Pulmonary artery endothelial cell (primary cell): ENCODE measurements at places on chromosomes 5 and 9.

DNA sequence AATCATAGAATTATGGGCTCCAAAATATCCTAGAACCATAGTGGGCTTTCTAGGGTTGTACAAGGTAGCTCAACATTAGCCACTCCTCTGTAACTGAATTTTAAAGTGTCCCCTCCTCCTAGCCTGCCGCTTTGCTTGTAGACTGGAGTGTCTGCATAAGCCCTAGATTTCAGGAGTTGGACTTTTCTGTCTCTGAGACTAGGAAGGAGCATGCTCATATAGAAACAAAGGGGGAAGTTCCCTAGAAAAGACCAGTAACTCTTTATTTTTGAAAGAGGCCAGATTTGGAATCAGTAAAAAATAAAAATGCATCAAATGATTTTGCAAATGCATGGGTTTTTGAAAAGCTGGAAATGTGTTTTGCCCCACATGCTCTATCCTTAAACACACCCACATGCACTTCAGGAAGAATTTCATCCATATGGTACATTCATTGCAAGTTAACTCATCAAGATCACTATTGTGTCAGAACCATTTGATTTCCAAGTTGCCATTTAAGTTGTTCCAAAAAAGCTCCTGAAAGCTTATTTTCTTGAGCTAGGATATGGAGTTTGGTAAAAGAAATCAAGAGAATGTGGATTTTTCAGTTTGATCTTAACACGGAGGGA lies 121.0 kb upstream of the NR3C1 start:
- no peak for DNase-seq

DNA sequence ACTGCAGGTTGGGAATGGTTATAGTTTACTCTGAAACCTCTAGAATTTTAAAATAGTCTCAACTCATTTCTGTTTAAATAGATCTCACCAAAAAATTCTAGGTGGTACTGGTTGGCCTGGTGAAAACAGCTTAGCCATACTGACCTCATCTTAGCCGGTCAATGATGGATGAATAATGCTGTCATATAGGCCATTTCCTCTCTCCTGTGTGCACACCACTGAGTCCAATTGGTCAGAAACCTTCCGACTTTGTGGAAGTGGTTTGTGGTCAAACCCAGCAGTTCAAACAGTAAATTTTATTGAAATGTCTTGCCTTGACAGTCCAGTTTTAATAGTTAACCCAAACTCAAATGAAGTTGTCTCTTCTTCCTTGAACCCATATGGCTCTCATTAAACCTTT lies 98.6 kb downstream of the GIN1 start:
- DNase-seq = no peak

DNA sequence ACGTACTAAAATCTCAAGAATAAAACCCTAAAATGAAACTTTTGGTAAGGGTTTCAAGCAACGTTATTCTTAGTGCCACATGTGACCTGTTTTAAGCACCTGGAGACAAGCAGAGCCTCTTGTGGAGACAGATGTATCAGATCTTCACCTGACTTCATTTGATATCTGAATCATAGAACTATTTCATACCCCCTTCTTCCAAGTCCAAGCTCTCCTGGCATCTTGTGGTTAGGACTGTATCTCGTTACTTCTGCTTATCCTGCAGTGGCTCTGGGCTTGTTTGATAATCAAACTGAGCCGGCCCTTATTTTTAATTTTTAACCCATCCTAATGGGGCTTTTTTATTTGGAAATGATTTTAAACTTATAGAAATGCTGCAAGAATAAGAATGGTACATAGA lies 11.1 kb upstream of the FSD1L start:
- no peak for DNase-seq

DNA sequence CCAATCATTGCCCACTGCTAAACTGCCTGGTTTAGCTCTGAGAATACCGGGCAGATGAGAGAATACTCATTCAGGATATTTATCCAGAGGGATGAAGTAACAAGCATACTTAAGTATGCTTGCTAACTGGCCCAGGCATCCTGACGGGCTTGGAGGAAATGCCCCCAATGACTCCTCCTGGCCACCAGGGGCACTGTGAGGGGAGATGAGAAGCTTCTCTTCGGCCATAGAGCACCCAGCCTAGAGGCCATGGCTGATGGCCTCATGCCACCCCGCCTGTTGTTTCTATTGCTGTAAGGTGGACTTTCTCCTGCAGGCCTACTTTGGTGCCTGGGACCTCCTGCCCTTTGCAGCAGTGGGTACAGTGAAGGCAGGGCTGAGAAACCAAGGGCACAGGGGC lies 134.5 kb upstream of the FSTL4 start:
- DNase-seq = no peak

DNA sequence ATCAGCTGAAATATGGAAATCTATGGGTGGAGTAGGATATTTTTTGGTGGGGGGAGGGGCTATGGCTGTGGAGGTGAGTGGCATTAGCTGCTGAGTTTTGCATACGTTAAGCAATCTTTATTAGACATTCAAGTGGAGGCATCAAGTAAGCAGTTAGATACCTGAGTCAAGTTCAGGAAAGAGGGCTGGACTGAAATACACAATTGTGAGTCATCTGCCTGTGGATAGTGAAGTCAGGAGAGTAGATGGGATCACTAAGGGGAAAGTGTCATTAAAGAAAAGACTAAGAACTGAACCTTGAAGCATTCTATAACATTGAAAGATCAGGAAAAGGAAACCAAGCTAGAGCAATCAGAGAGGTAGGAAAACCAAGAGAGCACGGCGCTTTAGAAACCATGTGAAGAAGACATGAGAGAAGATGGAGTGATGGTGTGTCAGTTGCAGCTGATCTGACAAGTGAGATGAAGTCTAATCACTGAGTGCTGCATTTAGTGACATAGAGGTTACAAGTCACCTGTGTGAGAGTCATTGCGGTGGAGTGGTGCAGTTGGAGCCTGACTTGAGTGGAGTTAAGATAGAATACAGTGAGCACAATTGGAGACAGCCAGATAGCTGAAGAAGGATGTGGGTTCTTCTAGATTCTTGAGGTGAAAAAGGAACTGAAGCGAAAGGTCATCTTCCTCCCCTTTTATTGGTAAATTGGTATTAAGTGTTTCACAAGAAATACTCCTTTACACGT lies 88.7 kb downstream of the PIP5K1B start:
- DNase-seq = no peak

GRCh38 chr9:107727086-107727780 lies 237.7 kb upstream of the KLF4 start:
- DNase-seq = no peak
